D721Med (cell line): ENCODE measurements at places on chromosomes 3 and 15.

DNA sequence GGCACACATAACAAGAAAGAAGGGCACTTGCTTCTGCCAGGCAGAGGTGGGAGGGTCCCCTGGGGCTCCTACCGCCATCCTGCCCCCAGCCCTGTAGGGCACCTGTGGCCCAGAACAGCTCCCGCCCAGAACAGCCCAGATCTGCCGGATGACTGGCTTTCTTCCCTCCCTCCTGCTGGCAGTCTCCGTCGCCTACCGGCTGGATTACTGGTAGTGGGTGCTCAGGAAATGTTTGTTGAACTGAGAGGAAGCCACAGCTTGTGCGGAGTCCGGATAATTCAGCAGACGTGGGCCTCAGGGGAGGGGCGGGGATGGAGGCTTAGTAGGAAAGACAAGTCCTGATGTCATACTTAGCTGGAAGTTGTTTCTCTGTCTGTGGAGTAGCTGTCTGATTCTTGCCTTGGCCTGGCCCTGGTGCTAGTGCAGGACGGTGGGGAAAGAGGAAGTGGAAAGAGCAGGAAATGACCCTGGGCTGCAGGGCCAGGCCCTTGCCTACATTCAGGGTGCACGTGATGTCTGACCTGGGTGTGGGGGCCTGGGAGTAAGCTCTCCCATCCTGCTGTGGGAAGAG is 6.7 kb downstream of the CCDC9B start:
- DNase-seq = no peak

- no peak for DNase-seq
Measured at GRCh38 chr3:48797626-48798025, 50.0 kb downstream of the PRKAR2A start.

GRCh38 chr3:55842204-55842603 is 355.1 kb upstream of the WNT5A start:
- no peak for DNase-seq

GRCh38 chr3:58463181-58463941 is 28.5 kb upstream of the KCTD6 start:
- DNase-seq = peak; percentile 59

DNA sequence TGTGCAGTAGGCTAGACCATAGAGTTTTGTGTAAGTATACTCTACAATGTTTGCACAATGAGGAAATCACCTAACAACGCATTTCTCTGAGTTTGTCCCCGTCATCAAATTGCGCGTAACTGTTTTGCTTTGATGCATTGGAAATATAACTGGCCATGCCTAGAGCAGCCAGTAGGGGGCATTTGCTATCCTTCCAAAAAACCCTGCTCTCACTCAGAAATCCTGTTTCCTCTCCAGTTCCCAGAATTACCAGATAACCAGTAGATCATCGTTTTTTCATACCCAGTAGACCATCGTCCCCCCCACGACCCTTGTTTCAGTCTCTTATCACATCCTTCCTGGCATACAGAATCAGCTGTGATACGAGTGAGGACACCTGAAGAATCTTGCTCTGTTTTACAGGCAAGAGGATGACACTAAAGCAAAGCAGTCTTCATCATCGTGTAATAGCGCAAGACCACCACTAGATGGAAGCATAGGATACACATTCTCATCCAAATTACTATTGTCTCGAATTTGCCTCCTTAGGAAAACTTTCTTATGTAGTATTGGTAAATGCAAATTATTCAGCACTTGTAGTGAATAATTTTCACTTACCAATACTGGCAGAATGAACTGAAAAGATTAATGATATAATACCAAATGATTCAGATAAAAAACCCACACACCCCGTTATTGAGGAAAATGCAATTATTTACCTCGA is 4.4 kb upstream of the GABRR3 start:
- no peak for DNase-seq

- DNase-seq = no peak
Measured at GRCh38 chr3:125200731-125201139, 11.8 kb downstream of the SLC12A8 start.

DNA sequence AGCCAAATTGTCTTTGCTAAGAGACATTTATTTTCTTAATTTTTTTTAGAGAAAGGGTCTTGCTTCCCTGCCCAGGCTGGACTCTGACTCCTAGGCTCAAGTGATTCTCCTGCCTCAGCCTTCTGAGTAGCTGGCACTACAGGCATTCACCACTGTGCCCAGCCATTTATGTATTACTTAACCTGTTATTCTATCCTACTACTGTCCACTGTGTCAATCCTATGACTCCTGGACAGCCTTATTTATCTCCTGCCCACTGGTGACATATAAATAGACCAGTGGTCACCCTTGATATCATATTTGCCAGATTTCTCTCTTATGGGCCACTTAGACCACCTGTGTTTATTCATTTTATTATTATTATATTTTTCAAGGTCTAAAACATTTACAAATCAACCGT is 161.4 kb downstream of the ROBO1 start:
- no peak for DNase-seq

GRCh38 chr3:178676942-178677790 is 140.9 kb downstream of the KCNMB2 start:
- DNase-seq = no peak

DNA sequence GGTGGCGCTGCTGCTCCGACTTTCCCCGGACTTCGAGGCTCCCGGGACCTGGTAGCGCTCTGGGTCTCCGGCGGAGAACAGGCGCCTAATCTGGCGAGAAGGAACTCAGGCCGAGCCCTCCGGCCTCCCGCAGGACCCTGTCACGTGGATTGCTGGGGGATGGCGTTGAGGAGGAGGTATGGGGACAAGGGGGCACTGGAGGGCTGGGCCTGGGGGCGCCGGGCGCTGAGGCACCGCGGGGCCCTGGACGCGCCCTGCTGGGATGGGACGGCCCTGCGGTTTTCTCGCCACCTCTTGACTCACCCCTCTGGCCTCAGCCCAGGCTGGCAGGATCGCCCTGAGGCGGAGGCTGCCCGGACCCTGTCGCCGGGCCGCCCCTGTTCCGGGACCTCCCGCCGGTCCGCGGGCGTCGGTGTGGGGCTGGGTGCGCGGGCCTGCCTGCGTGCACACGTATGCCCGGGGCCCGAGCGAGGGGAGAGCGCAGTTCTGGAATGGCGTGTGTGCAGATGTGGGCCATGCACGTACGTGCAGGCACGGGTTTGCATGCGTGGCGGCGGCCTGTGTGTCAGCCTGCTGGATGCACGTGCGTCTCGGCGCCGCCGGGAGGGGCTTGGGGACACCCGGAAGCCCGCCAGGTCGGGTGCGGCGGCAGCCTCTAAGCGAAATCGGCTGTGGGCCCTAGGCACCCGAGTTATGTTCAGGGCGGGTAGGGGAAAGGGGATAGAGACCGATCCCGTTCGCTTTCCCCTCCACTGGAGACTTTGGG is 752 bp downstream of the C15orf39 start:
- no peak for DNase-seq

DNA sequence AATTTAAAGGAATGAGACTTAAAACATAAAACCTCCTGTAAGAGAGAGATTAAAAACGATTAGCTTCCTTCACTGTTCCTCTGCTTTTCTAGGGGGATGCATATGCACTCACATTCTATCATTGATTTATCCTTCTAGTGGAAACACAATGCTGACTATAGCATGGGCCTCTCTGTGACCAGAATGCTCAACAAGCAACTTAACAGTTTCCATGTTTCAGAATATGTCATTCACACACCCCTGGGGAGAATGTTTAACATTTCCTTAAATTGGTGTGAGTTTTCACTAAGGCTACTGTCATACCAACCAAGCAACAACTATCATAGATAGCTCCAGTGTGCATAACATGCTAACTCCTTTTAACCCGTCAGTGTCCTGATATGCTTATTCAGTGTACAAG is 337.9 kb upstream of the GRM7 start:
- DNase-seq = no peak

- no peak for DNase-seq
Measured at GRCh38 chr15:45100884-45101625, 12.9 kb downstream of the DUOX2 start.

DNA sequence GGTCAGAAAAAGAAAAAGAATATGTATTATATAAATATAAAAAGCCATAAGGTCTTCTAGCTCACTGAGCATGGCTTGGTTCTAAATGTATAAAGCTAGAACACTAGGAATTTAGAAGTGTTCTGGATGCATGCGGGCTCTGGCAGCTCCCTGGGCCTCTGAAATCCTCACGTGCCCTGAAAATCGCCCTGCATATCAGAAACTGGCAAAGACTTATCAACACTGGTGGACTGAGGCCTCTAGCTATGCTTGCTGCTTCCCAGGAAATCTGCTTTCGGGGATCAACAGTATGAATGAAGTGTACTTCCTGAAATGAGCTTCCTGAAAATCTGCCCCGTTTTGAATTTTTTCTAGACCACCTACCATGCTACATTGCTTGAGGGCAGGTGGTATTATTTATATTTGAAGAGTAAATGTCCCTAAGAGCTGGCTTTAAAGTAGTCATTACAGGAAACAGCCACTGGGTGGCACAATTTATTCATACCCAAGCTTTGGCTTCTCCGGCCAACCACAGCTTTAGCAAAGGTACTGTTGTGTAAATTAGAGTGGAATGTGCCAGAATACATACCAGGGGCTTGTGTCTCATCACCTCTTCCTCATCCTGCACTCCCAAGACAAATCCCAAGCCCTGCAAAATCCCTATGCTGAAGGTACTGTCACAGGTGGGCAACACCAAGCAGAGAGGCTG is 17.7 kb downstream of the CRTAP start:
- peak; percentile 64 for DNase-seq

DNA sequence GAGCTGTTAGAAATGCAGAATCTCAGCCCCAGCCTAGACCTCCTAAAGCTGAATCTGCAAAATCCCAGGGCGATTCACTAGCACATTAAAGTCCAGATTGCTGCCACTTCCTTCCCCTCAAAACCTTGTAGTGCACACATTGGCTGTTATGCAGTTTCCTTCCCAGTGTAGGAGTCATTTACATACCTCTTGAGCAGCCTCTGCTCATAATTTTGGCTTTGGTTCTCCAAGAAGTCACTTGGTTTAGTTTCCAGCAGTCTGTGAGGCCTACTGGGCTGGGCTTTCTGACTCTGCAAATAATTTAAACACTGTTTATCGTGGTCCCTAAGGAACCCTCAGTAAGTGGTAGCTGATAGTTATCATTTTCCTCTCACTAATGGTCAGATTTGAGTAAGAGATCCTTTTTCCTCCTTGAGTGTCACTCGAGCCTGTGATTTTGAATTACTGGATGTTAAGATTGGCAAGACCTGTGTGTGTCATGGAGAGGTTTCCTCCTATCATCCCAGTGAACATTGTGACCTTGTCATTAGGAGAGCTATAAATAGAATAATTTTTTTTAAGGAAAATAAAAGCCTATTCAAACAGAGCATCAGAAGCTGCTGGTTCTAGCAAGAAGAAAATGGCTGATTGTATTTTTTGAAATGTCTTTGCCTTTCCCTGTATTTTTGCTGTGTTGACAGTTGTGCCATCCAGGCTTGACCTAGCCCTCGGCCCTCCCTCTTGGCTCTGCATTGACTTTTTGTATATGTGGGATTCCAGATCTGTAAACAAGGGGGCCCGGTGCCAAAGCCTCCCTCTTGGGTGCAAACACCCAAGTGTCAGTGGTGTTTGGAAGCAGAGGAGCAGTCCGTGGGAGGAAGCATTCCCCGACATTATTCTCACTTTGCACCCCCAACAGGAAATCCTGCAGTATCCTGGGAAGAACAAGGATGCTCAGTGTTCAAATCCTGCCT is 134.8 kb upstream of the ANKRD28 start:
- DNase-seq = no peak

DNA sequence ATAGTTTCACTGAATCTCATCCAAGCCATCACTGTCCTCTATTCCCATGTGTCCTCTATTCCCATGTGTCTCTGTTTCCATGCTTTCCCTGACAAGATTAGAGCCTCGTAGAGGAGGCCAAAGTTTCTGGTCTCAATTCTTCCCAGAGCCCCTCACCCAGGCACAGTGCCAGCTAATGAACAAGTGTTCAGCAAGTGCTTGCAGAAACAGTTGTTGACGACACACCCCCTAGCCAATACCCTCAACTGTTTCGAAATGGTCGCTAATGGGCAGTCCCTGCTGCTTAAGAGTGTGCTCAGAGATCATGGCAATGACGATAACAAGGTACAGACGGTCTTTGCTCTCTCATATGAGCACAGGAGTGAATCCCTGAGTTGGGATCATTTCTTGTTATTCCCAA is 73.4 kb downstream of the FAM174B start:
- no peak for DNase-seq

DNA sequence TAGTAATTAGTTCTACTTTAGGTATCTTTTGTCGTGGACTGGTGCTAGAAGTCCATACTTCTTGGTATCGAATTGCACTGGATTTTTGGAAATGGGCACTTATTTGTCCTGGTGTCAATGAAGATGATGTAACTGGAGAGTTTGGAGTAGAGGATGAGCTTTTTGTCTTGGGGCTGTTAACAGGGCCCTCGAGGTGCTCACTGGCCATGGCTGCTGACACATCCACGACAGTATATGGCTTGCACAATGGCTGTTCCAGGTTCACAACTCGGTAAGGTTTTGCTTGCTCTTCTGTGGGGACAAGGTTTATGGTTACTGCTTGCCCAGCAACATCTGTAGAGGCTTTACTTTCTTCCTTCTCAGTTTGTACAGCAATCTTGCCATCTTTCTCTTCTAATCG is 109.4 kb upstream of the TSPAN3 start:
- no peak for DNase-seq

DNA sequence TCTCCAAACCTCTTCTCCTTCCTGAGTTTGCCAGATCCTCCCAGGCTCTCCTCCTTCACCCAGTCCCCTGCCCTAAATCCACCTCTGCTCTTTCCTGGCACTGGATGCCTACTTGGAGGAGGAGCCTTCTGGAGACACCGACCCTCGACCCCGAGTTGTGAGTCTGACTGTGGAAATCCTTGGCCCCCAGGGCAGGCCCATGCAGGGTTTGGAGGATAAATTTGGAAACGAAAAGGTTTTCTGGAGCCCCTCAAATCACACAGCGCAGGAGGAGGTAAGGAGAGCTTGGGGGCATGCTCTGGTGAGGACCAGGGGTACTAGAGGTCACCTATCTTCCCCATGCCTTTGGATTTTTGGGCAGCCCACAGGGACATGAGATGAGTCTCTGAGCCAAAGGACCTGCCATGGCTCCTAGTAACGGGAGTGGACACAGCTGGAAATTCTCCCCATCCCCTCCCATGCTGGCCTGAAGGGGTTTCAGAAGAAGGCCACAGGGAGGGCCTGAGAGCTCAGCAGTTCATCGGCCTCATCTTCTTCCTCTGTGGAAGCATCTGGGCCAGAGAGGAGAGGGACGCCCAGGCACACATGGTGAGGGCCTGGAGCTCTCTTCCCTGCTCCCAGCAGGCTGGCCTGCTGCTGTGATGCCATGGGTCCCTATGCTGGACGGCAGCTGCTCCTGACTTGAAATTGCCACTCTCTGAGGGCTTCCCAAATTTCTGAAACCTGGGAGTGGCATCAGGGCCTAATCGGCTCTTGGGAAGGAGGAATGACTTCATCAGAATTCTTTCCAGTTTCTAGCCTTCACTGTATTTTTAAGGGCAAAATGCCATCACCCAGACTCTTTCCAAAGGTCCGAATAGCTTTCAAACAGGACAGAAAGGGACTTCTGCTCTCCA is 68.6 kb upstream of the ITGA11 start:
- no peak for DNase-seq

- DNase-seq = no peak
Measured at GRCh38 chr15:57285386-57285785, 90.9 kb upstream of the CGNL1 start.
